Effector memory CD4-positive, alpha-beta T cell (primary cell): ENCODE measurements at places on chromosomes 13 and 19.

DNA sequence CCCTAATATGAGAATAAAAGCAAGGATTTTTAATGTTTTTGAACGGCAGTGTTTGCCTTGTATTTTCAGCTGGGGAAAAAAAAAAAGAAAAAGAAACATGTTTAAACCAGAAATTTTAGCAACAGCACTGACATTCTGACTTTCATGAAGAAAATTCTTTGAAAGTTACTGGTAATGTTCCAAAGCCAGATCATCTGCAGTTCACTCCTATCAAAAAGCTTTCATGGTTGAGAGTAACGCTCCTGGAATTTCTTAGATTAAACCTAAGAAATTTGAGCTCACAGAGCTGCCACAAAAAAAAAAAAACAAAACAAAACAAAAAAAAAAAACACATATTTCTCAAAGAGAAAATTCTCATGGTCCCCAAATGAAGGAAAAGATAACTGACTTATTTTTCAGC is 1106.7 kb downstream of the EFNB2 start:
- DNase-seq, result no peak

DNA sequence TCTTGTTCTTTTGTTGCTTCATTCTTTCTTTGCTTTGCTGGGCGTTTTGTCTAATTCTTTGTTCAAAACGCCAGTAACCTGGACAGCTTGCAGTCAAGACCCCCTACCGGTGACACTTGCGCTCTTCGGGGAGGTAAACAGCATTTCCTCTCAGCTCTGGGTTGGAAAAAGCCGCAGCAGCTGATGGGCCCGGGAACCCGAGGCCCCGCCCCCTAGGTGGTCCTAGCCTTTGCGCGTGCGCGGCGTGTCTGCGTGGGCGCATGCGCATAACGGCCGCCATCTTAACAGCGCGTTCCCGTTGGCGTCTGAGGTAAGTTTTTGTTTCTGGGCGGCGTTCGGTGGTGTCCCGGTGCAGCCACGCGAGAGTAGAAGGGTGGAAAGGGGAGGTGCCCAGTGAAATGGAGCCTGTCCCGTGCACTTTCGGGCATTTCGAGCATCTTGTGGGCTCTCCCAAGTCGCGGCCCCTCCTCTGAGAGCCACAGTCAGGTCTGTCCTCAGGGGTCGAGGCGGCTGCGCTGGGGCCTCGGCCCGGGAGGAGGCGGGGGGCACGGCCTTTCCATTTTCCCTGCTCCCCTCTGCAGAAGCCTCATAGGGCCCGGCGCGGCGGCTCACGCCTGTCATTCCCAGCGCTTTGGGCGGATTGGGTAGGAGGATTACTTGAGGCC is at the start of gene ZNF559:
Gene ZNF559 (plus strand): TSS at position 261 of the 665 bp plus-strand sequence. CDS start 14,371 bp downstream, outside the sequence.
- DNase-seq, result peak; percentile 95

DNA sequence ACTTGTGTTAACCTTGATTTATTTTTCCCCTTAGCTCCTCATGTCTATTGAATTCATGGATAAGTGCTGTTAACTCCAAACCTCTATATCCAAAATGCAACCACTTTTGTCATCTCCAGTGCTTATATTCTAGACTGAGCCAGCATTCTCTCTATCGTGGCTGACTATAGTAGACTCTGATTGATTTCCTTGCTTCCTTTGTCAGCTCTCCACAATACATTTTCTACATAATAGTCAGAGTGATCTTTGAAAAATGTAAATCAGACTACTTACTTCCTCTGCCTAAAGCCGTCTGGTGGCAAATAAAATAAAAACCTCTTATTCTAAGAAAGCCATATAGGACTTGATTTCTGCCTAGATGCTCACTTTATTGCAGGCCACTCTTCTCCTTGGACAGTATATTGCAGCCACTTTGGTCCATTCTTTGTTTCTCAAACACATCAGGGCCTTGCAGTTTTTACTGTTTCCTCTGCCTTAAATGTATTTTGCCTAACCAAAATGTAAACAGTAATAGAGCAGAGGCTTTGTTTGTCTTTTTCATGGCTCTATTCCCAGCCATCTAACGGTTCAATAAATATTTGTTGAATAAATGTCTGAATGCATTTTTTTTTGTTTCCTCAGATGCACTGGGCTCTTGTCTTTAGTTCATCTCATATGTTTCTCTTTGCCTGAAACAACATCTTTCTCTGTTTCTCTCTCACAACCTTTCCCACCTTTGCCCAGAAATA is 243.6 kb upstream of the CSNK1A1L start:
- DNase-seq, result no peak

DNA sequence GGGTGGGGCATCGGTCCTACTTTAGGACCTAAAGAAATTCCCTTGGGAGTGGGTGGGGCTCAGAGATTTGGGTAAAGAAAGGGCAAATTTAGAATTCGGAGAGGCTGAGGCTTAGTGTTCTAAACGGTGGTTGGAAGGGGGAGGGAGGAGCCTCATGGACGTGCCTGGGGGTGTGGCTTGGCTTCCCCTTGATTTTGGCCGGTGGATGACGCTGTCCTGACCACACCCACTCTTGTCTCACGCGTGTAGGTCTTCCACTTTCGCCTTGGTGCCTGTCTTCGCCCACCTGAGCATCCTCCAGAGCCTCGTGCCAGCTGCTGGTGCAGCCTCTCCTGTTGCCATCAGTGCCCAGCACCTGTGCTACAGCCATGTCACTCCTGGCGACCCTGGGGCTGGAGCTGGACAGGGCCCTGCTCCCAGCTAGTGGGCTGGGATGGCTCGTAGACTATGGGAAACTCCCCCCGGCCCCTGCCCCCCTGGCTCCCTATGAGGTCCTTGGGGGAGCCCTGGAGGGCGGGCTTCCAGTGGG is 1.2 kb upstream of the NUP62 start:
- no peak for DNase-seq

DNA sequence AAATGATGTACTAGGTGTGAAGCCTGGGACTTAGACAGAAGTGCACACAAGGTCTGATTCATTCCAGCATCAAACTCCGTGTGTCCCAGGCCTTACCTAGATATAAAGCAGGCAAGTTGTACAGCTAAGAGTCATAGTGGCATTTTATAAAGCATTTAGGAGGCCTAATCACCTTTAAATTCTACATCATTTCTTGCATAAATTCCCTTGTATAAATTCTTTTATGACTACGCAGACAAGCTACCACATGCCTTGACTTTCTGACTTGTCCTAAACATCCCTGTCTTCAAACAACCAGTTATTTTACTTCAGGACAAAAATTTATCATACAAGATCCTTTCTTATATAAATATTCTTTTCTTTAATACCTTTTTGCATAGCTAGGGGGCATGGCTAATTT is 22.5 kb downstream of the TMEM255B start:
- DNase-seq, result no peak

DNA sequence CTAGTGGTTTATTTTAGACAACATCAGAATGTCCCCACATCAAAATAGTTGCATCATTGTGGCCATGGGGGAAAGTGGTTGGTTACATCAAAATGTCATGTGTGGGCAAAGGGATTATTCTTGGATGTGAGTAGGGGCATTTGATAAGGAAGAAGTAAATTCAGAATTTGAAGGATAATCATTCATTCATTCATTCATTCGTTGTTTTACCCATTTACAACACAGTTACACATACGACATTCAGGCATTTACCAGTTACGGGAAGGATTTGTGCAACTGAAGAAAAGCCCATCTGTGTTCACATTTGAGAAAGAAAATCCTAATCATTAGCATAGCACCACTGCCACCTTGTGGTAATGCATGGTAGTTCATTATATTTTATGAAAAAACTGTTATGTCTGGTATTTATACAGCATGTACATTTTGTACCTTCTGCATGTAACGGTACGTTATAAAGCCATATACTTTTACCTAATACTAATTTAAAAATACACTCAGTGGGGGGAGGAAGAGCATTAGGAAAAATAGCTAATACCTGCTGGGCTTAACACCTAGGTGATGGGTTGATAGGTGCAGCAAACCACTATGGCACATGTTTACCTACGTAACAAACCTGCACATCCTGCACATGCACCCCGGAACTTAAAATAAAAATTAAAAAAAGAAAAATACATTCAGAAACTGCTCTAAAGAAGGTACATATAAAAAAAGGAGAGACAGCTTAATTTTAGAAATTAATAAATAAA is 62.1 kb downstream of the DGKH start:
- no peak for DNase-seq

- DNase-seq, result no peak
Measured at GRCh38 chr19:19214892-19215291, 3.1 kb downstream of the NCAN start.

DNA sequence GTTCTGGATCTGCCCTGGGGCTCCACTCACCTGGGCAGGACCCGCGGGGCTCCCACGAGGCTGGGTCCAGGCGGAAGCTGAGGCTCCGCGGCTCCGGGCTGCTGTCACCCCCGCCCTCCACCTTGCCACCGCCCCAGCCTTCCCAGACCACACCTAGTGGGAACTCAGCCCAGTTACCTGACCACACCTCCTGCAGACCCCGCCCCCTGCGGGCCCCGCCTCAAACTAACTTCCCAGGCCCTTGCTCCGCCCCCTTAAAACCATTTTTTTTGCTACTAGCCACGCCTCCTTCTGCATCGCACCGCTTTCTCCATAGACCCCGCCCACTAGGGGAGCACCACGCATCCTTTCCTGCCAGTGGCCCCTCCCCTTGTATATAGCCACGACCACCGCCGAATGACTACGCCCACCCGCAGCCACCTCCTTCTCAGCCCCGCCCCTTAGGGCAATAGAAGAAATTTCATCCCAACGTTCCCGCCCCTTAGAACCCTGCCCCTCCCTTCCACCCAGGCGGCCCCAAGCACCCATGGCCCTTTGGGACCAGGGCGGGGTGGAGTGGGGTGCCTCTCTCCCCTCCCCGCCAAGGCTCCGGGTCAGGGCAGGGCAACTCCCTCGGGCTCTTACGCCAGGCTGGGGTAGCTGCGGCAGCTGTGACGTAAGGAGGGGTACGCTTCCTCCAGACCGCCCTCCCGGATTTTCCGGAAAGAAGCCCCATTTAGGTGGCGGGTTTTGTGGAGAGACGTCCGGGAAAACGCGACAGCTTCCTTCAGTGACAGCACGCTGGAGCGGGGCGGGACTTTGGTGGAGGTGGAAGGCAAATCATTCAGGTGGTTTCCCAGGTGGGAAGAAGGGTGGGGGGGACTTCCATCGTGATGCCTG is at the start of gene SH2D3A:
Gene SH2D3A (minus strand): TSS at position 79 of the 879 bp plus-strand sequence. CDS start 3,687 bp downstream, outside the sequence.
- DNase-seq, result peak; percentile 96

GRCh38 chr13:111317571-111318345 is 2.7 kb upstream of the TEX29 start:
- no peak for DNase-seq

GRCh38 chr13:32314271-32315237 is 609 bp downstream of the ZAR1L start:
- peak; percentile 47 for DNase-seq

GRCh38 chr13:94228763-94229162 is 250.7 kb downstream of the DCT start:
- no peak for DNase-seq

- no peak for DNase-seq
Measured at GRCh38 chr19:46976845-46977320, 42.8 kb upstream of the NPAS1 start.

GRCh38 chr19:44745887-44746600 is 2.5 kb upstream of the BCL3 start:
- DNase-seq, result no peak

- DNase-seq, result no peak
Measured at GRCh38 chr19:55141696-55142095, 7.3 kb downstream of the TNNT1 start.

DNA sequence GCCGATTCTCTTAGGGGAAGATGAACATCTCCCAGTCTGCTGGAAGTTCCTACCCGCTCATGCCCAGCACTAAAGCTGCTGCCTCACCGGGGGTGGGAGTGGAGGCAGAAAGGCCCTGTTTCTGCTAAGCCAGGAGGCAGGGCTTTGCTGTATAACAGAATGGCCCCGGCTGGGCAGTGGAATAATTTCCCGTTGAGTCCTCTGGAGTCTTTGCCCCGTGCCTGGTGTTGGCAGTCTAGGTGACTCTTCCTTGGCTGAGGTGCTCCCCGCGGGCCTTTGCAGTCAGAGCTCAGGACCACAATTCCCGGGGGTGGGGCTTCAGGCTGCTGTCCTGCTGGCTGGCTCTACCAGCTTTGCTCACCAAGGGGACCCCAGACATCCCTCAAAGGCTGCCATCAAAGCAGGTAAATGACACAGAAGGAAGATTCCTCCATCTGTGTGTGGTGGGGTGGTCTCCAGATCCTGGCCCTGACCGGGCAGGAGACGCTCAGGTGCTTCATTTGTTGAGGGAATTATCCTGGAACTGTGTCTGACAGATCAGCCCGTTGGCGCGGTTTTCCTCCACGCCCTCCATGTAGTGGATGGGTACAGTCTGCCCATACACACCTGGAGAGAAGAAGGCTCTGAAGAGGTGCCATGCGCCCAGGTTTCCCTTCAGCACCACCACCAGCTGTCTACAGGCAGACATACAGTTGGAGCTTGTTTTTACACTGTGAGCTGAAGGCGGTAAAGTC is 209.9 kb downstream of the TEX29 start:
- no peak for DNase-seq

- no peak for DNase-seq
Measured at GRCh38 chr13:42363941-42364612, 92.1 kb downstream of the AKAP11 start.
